CD4-positive, alpha-beta memory T cell (primary cell): ENCODE measurements at places on chromosomes 6 and 20. TPM values are rescaled to one million over a fixed set of nuclear protein-coding genes. Genes with fewer than 3 reads are reported as not detected.

DNA sequence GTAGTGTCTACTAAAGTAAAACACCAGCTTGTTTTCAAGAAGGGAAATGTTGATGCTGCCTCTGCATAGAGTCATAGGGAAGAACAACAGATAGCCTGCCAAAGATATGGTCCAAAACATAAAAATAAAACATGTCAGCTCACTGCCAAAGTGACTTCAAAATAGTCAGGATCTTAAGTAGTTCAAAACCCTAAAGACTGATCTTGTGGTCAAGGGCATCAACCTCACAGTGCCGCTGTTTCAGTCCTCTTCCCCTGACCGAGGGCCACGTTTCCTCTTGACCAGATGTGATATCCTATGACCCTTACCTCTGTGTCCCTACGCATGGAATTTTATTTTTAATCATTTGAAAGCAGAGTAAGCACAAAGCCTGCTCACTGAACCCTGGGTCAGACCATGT is 104.2 kb upstream of the CNKSR3 start:
- DNase-seq, result no peak
- H3K4me3 ChIP-seq, result no peak overlapping the region
- no peak overlapping the region for H3K27ac ChIP-seq

- no peak overlapping the region for H3K27ac ChIP-seq
- no peaks in the 10 kb centered on the region for H3K27me3 ChIP-seq
- no peak for DNase-seq
- no peaks in the 10 kb centered on the region for H3K36me3 ChIP-seq
- no peaks in the 10 kb centered on the region for H3K4me1 ChIP-seq
These were observed 155.1 kb downstream of the AIG1 start for GRCh38 chr6:143215771-143216170.

- H3K4me3 ChIP-seq, result no peak overlapping the region
- no peaks in the 10 kb centered on the region for H3K36me3 ChIP-seq
- H3K27me3 ChIP-seq, result no peaks in the 10 kb centered on the region
- no peak for DNase-seq
- H3K27ac ChIP-seq, result no peak overlapping the region
- H3K4me1 ChIP-seq, result no peaks in the 10 kb centered on the region
These were observed 135.9 kb upstream of the FUT9 start for GRCh38 chr6:95879856-95880255.

Gene PARD6B
- 12.7 TPM for total RNA-seq

DNA sequence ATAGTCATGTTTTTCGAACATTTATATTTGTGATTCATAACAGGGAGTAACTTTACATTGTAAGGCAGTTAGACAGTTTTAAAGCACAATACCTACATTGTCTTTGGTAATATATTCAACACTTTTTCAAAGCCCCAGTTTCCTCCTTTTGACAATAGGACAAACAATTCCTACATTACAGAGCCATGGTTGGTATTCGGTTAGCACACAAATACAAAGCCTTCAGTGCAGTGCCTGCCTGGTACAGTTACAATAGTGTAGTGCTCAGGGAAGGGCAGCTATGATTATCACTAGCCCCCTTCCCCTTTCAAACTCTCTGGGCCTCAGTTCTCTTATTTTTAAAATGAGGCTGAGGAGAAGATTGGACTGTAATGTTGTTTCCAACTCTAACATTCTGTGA is 207.8 kb downstream of the TPBG start:
- H3K4me3 ChIP-seq, result no peak overlapping the region
- H3K27ac ChIP-seq, result no peak overlapping the region
- DNase-seq, result no peak
- H3K4me1 ChIP-seq, result no peaks in the 10 kb centered on the region
- no peaks in the 10 kb centered on the region for H3K27me3 ChIP-seq

Gene BPIFB3
- not detected for total RNA-seq

- no peak overlapping the region for H3K27ac ChIP-seq
- no peaks in the 10 kb centered on the region for H3K4me1 ChIP-seq
- no peak overlapping the region for H3K4me3 ChIP-seq
- H3K36me3 ChIP-seq, result peaks cover 59% of the 10 kb centered on the region
- no peak for DNase-seq
These were observed 20.2 kb upstream of the APMAP start for GRCh38 chr20:25012616-25013189.

DNA sequence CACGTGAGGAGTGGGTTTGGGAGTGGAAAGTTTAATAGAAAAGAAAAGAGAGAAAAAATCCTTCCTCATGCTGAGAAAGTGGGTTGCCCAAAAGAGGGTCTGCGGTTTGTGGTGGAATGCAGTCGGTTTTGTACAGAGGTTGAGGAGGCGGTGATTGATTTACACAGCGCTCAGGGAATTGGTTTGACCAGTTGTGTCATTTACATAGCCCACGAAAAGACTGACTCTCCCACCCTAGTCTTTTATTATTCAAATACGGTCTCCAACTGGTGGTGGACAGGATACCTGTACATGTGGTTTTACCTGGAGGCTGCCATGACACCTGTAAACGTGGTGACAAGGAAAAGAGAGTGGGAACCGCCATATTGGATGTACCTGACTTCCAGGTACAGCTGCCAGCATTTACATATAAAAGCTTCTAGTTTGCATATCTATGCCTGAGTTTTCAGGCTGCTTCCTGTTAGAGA is 42.1 kb downstream of the HLA-DPB1 start:
- no peak overlapping the region for H3K27ac ChIP-seq
- no peaks in the 10 kb centered on the region for H3K36me3 ChIP-seq
- peaks cover 13% of the 10 kb centered on the region for H3K27me3 ChIP-seq
- H3K4me3 ChIP-seq, result no peak overlapping the region
- no peaks in the 10 kb centered on the region for H3K4me1 ChIP-seq

- DNase-seq, result no peak
- no peaks in the 10 kb centered on the region for H3K4me1 ChIP-seq
- no peak overlapping the region for H3K4me3 ChIP-seq
- no peaks in the 10 kb centered on the region for H3K36me3 ChIP-seq
- H3K27ac ChIP-seq, result no peak overlapping the region
These were observed 168.7 kb upstream of the FUT9 start for GRCh38 chr6:95847061-95847460.

DNA sequence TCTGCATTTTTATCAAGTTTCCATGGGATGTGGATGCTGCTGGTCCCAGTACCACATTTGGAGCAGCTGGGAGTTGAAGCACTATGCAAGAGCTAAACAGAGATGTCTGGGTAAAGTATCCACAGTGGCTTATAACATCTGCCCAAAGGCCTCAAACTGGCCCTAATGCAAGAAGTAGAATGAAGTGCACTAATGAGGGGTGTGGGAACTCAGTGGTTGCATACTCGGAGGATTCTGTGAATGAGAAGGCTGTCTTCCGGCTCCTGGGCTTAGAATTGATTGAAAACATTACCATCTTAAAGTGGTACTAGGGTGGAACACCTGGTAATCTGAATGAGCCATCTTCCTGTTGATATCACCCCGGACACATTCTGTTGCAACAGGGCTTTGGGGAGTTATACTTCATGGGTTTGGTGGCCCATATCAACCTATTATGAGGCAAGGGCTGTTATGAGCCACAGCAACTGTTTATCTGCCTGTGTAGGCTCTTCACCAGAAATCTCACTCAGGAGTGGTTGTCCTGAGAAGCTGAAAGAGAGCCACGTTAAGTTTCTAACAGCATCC is 54.7 kb upstream of the SNRPB2 start:
- H3K27ac ChIP-seq, result no peak overlapping the region
- no peaks in the 10 kb centered on the region for H3K4me1 ChIP-seq
- H3K4me3 ChIP-seq, result no peak overlapping the region
- DNase-seq, result no peak

DNA sequence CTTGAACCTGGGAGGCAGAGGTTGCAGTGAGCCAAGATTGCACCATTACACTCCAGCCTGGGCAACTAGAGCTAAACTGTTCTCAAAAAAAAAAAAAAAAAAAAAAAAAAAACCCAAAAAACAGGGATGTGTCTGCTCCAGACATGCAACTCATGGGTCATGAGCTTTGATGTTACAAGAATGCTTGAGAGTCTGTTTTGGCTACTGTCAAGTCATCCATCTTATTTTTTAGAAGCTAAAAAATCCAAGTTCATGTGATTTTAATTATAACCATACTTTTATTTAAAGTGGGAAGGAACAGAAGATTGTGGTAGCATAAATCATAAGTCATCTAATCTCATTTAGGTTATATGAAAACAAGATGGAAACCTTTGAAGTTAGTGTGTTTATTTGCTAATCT is 120.6 kb downstream of the PDE7B start:
- no peak overlapping the region for H3K27ac ChIP-seq
- H3K4me3 ChIP-seq, result no peak overlapping the region
- no peaks in the 10 kb centered on the region for H3K36me3 ChIP-seq
- H3K27me3 ChIP-seq, result no peaks in the 10 kb centered on the region

DNA sequence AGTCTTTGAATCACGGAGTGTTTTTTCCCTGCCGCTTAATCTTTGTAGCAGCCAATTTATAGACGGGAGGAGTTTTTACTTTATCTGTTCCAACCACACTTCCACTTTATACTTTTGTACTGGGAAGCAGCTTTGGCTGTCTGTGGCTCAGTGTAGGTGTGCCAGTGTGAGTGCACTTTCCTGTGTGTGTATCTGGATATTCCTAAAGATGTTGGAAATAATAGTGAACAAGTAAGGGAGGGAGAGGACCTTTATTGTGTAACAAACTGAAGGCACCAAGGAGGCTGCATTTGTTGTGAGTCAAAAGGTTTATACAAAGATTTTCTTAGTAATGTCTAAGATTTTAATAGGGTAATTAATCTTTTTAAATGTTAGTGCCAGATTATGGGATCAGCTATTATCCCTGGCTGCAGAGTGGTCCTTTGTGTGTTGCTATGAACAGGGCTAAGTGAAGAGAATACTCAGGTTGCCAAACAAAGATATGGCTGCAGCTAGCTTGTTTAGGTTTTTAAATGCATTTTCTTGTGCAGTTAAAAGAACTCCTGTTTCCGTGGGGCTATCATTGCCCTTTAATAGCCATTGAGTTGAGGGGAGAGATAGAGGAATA is 226.3 kb downstream of the RNF144B start:
- no peak overlapping the region for H3K27ac ChIP-seq
- H3K27me3 ChIP-seq, result no peaks in the 10 kb centered on the region
- H3K4me1 ChIP-seq, result no peaks in the 10 kb centered on the region
- no peak for DNase-seq
- no peaks in the 10 kb centered on the region for H3K36me3 ChIP-seq

Gene RBM24
- not detected for total RNA-seq

Gene FKBP1A
- total RNA-seq, result 77.8 TPM

DNA sequence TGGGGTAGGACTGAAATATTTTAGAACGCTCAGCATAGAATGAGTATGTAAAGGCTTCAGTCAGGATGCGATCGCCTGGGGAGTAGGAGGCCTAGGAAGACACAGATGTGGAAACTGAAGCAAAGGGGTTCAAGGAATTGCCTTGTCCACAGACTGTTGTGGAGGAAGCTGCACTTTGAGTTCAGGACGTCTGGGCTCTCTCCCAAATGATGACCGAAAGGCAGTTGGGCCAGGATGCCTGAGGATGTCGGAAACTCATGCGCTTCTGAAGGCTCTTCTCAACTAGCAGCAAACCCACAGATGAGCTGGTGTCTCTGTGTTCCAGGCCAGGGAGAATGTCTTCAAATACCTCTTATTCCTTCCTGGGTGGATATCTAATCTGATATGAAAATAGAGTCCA is 146.2 kb upstream of the SULF2 start:
- no peak overlapping the region for H3K27ac ChIP-seq
- H3K36me3 ChIP-seq, result no peaks in the 10 kb centered on the region
- no peaks in the 10 kb centered on the region for H3K4me1 ChIP-seq
- no peak overlapping the region for H3K4me3 ChIP-seq
- H3K27me3 ChIP-seq, result no peaks in the 10 kb centered on the region

GRCh38 chr6:47701363-47701762 is 3.0 kb downstream of the ADGRF4 start:
- H3K4me1 ChIP-seq, result no peaks in the 10 kb centered on the region
- H3K27ac ChIP-seq, result no peak overlapping the region
- H3K27me3 ChIP-seq, result no peaks in the 10 kb centered on the region
- DNase-seq, result no peak
- H3K4me3 ChIP-seq, result no peak overlapping the region

DNA sequence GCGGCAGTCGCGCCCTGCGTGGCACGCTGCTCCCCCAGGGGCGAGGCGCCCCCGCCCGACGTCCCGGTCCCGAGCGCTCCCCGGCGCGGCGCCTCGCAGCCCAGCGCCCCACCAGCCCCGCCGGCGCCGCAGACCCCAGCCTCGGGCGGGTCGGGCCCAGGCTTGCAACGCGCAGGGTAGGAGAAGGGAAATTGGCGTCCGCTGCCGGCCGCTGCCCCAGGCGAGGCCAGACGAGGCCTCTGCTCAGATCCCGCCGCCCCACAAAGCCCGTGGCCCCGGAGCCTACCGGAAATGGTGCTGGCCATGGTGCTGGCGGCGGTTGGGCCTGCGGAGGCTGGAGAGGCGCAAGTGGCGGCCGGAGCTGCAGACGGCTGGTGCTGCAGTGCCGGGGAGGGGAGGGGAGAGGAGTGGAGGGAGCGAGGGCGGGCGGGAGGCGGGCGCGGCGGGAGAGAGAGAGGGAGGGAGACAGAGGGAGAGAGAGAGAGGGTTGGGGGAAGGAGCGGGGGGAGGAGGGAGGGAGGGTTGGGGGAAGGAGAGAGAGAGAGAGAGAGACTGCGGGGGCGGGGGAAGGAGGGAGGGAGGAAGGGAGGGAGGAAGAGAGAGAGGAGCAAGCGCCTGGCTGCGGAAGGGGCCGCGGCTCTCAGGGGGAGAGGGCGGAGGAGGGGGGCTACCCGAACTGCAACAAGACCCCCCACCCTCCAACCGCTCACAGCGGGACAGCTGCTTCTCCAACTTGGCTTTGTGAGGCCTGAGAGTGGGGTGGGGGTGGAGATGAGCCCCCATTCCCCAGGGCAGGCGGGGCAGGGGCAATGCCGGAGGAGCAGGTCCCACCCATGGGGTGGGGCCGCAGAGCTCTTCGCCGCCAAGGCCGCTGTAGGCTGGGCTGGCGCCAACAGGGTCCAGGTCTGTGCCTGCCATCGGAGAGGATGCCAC is at the start of gene STMN3:
TSS of gene STMN3 (minus strand) at position 384 of the 933 bp plus-strand sequence. CDS start at position 305, 79 bp downstream.
- peak within 1 kb of the TSS; percentile 67 for H3K4me3 ChIP-seq
- no peaks in the 10 kb centered on the region for H3K36me3 ChIP-seq

Gene TMX4
- total RNA-seq, result 71.6 TPM

Gene USP49
- 2.4 TPM for total RNA-seq
